ENCODE measurements at places on chromosomes 6 and 20.

DNA sequence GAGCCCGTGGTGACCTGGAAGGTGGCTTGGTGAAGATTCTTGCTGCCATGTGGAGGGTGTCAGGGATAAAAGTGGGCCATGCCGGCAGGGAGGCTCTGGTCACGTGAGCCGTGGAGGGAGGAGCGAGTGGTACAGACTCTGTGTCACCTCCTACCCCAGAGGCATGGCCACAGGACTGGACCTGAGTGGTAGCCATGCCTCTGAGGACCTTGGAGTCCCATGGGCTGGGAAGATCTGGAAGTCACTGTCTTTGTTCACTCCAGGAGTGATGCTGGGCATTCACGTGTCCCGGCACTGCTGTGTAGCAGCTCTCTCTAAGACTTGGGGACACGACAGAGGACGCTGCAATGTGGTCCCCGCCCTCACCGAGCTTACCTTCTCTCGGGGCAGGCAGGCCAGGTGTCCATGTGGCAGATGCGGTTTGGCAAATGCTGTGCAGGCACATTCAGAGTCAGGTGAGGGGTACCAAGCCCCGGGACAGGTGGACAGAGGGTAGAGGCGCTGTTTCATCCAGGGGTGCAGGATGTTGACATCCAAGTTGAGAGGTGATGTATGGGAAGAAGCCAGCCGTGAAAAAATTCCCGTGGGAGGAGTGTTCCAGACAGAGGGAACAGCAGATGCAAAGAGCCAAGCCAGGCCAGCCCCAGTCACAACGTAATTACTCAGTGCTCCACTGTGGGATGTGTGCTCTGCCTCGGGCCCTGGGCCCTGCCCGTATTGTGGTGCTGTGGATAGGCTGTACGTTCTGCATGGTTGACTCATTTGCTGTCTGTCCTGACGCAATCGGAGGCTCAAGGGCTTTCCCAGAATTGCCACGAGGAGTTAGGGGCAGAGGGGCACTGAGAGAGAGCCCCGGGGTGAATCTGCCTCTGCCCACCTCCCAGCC, 307.8 kb downstream of the TAF4 start:
- DNase-seq: no peak

- DNase-seq: no peak
Observed at GRCh38 chr6:81138236-81138635, 614.2 kb downstream of the TENT5A start.

DNA sequence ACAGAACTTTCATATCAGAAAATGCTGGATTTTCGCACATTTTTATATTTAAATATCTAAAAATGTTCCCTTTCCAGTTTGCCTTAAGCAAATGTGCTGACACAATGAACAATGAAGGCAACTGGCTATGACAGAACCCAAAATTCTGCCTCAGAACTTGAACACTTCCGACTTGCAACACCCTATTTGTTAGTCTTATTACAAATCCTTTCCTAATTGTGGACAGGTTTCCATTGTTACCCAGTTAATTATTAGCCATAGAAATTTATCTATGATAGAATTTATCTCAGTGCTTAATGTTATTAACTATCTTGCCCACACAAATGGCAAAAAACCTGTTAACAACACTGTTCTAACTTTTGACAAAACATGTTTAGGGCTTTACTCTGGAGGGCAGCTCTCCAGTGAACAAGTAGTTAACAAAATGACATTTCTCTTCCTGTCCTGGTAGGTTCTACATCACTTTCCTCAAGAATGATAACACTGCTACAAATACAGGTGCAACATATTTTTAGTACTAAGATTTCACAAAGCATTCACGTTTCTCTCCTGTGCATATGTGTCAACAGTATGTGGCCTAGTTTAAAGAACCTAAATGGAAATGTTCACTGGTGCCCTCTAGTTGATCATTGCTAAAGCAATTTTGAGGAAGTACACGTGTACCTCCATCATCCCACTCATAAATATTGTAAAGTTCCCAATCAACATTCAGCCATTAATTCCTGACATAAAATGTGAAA, 58.4 kb downstream of the HIVEP2 start:
- no peak for DNase-seq

GRCh38 chr6:157020881-157021343, 243.7 kb downstream of the ARID1B start:
- DNase-seq: peak; percentile 50

DNA sequence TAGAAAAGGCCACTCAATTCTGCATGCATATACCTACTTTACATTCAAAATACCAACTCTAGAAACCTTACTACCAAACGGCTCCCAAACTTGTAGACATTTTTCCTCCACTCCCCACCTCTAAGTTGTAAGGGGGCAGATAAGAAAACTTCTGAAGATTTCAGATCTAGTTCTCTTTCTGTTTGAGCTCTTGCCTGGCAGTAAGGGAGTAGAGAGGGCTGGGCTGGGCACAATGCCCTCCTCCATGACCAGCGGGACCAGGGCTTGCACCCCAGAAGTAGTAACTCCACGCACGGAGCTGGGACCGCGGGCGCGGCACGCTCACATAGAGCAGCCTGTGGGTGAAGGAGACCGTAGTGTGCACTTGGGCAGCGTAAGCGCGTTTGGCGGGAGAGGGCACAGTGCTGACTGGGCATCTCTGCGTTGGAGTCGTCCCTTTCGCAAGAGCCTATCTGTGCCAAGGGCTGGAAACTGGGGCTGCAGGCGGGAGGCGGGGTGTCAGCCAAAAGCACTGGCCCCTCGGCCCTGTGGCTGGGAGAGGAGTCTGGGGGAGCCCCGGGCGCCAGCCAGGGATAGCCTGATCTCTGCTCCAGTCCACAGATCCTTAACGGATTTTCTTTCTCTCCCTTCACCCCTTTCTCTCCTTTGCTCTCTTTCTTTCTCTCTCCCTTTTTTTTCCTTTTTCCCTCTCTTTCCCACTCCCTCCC, 32.4 kb downstream of the PHACTR1 start:
- no peak for DNase-seq

DNA sequence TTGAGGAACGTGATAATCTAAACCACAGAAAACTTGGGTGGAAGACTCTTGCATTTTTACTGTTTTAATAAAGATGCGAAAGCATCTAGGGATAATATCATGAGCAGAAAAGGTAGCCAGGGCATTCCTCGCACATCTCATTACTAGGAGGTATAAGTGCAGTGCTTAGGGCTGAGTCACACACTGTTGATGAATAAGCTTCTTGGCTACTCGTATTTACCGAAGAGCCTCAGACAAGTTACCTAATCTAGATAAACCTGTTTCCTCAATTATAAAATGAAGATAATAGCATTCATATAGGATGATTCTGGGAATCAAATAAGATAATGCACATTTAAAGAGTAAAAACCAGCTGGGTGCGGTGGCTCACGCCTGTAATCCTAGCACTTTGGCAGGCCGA, 780 bp upstream of the KIAA0319 start:
- DNase-seq: no peak

GRCh38 chr6:2756241-2756640, 5.5 kb upstream of the MYLK4 start:
- no peak for DNase-seq

GRCh38 chr6:44446626-44447300, 59.3 kb downstream of the CDC5L start:
- DNase-seq: no peak

GRCh38 chr6:22392711-22393110, 95.9 kb upstream of the PRL start:
- no peak for DNase-seq

DNA sequence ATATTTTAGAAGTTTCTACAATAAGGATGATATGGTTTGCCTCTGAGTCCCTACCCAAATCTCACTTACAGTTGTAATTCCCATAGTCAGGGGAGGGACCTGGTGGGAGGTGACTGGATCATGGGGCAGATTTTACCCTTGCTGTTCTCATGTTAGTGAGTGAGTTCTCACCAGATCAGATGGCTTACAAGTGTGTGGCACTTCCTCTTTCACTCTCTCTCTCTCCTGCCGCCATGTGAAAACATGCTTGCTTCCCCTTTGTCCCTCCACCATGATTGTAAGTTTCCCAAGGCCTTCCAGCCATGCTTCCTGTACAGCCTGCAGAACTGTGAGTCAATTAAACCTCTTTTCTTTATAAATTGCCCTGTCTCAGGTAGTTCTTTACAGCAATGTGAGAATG, 527.5 kb upstream of the ID4 start:
- no peak for DNase-seq

GRCh38 chr6:119444642-119445557, 95.3 kb upstream of the MAN1A1 start:
- DNase-seq: no peak

Data from activated gamma-delta T cell treated with Interleukin-2 at 50 U/mL for 16 hours (primary cell).